Osteoblast (primary cell): ENCODE measurements at places on chromosomes 16 and 17. TPM values are rescaled to one million over a fixed set of nuclear protein-coding genes. Genes with fewer than 3 reads are reported as not detected.

DNA sequence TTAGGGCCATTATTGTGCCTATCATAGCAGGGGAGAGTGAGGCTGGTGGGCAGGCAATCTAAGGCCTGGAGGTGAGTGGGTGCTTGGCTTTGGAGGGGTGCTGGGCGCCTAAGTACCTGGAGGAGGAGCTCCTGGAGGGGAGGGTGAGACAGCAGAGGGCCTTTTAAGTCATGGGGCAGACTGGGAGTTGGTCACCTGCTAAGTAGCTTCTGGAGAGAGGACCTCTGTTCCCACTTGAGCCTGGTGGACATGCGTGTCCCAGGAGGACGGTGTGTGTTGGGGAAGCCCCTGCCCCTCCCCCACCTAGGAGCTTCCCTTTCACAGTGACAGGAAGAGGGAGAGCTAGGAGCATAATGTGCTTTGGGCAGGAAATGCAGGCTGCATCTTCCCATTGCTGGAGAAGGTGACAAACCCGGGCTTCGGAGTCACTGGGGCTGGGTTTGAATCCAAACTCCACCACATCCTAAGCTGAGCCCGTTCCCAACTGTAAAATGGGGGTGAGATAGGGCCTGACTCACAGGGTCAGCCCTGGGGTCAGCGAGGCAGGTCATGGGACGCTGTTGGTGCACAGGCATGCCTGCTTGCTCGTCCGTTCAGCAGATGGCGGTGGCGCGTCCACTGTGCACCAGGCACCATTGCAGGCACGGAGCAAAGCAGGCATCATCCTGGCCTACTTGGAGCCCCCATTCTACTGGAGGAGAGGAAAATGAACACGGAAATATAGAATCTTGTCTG is 37.9 kb downstream of the CMIP start:
- DNase-seq = peak; percentile 68

The IL17C gene
- under 0.01 and 0.29 TPM in 2 replicates for total RNA-seq

DNA sequence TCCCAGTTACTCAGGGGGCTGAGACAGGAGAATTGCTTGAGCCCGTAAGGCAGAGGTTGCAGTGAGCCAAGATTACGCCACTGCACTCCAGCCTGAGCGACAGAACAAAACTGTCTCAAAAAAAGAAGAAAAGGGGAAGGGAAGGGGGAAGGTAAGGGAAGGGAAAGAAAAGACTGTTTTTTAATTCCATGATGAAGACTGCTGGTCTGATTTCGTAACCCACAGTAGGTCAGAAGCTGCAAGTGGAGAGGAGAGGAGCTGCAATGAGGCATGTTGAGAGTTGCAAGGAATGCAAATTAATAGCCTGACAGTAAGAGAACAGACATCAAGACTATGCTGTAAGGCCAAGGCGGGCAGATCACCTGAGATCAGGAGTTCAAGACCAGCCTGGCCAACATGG is 33.3 kb downstream of the HELZ start:
- no peak for DNase-seq

GRCh38 chr16:79651363-79651762 is 50.8 kb upstream of the MAF start:
- peak; percentile 58 for DNase-seq

The ZP2 gene
- not detected in 2 replicates for total RNA-seq

DNA sequence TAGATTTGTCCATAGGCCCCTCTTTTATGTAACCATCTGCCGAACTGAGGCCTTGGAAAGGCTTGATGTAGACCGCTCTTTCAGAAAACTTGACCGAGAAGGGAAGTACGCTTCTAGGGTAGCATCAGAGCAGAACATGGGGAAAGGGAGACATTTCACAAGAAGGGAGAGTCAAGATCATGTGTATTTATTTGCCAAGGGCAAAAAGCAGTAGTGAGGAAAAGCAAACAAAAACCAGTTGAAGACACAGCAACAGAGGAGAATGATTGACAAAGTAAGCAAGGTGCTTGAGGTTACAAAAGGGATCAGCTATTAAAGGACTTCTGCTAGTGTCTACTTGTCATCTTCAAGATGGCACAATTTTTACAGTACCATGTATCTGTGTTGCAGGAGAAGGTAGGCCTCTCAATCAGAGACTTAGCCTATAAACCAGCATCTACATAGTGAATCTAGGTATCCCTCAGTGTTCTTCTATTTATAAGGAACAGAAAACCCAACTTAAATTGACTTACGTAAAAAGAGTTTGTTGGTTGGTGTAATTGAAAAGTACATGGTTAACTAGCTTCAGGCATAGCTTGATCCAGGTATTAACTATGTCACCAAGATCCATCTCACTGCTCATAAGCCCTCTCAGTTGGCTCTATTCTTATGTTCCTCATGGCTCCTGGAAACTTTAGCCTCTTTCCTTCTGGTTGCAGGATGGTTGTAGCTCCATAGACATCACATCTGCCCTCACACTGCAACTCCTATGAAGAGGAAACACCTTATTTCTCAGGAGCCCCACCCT is 288.4 kb downstream of the IRX3 start:
- no peak for DNase-seq

DNA sequence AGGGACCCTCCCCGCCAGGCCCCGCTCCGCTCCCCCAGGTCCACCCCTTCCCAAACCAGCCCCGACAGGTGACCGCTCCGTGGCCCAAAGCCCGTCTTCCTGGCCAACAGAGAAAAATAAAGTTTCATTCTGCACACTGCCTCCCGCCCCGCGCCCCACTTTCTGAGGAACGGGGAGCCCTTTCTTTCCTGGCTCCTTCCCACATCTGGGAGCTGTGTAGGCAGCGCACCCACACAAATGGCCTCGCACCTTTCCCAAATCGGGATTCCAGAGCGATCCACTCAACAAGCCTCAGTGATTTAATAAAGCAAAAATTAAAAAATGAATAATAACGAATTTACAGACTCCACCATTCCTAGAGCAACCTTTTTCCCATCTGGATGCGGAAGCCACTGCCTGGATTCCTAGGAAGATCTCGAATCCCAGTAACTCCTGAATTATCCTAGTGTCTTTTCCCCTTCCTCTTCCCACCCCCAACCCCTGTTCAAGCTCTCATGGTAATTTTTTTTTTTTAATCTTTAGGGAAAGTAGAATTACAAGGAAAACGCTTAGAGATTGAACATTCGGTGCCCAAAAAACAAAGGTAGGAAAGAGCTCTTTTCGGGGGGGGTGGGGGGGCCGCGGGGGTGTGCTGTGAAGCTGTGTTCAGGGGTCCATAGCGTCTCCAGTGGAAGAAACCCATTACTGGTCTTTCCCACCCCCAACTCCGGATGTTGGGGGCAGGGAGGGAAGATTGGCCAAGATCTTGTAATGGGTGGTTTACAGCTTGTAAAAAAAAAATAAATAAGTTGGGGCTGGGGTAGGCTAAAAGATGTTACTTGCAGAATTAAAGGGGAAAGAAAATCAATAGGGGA is 1.6 kb downstream of the IGF2BP1 start:
- no peak for DNase-seq

DNA sequence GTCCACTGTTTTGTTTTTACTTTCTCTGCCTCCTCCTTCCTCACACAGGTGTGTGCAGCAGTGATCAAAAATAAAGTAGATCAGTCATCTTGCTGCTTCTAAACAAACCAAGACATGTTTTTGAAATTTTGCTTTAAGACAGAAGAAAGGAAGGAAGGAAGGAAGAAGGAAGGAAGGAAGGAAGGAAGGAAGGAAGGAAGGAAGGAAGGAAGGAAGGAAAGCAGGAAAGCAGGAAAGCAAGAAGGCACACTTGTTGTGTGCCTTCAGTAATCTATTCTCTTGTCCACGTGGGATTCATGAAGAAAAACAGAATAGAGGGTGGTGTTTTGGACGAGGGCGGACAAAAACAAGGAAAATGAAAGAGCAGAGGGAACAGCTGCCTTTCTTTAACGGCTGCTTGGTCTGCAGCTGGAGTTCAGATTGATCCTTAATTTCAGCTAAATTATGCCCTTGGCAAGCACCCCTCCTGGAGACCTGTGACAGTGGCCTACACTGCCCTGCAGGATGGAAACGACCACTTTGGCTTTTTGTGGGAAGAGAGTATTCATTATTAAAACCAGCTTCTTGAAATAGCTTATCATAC is 188.5 kb upstream of the IRX3 start:
- DNase-seq = no peak

DNA sequence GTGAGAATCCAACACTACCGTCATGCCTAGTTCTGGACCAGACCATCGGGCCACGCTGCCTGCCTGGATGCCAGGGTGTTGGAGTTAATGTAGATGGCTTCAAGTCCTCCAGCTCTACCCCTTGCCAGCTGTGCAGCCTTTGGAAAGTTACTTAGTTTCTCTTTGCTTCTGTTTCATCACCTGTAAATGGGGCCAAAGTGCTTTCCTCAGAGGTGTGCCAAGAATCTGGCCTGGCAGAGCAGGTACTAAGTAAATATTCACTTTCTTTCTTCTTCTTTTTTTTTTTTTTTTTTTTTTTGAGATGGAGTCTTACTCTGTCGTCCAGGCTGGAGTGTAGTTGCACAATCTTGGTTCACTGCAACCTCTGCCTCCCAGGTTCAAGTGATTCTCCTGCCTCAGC is 159.5 kb upstream of the RPL38 start:
- no peak for DNase-seq

DNA sequence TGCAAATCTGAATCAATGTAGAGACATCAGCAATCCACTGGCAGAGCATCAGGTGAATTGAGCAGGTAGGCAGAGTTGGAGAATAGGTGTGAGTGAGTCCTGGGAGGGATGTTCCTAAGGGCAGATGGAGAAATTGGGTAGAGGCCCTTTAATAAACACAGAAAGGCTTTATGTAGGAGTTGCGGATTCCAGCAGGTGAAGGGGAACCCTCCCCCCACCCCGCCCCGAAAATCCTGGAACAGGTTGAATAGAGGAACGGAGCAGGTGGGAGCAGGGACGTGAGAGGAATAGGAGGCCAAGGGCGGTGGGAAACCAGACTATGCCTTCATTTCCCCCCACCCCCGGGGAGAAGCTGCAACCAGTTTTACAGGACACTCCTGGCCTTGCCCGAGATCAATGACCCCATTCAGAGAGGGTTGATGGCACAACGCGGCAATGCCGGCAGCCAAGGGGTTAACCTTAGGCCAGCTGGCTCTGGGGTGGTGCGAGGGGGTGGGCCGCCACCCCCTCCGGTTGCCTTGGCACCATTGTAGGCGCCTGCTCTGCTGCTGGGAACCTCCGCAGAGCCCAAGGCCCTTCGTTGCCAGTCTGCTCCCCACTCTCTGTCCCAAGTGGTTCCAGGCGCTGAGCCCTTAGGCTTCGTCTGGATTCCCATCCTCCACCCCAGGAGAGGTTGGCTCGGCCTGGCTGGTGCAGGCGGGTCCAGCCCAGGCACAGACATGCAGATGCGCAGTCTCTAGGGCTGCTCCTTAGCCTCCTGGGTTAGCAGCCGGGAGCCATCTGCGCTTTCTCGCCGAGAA is 814 bp upstream of the RUNDC3A start:
- peak; percentile 95 for DNase-seq

GRCh38 chr17:48045316-48046001 is 2.7 kb upstream of the NFE2L1 start:
- peak; percentile 86 for DNase-seq

The CLTC gene
- total RNA-seq = 502 and 518 TPM in 2 replicates

The KRTAP4-6 gene
- not detected in 2 replicates for total RNA-seq

The CCR7 gene
- not detected in 2 replicates for total RNA-seq

The PPL gene
- 24.2 and 27.1 TPM in 2 replicates for total RNA-seq

DNA sequence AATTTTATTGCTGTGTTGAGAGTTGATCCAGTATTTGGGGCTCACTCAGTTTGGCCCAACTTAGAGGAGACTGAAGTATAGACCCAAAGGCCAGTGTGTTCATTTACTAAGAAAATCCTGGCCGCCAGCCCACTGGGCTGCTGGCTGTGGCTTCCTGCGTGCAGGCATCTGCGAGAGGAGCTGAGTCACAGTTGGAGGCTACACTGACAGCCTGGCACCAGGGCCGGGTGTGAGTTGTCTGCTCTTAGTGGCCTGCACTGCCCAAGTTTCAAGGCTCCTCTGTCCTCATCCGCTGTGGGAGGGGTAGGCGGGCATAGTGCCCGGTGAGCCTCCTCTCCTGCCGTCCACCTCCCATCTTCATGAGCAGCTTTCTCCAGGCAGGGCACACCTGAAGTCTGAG is 54.2 kb downstream of the PLD6 start:
- DNase-seq = peak; percentile 96
